ENCODE measurements at places on chromosomes 5 and 9.

GRCh38 chr9:9631284-9631683 lies 981.5 kb downstream of the PTPRD start:
- H3K27me3 ChIP-seq: no peaks in the 10 kb centered on the region
- peaks cover 8% of the 10 kb centered on the region for H3K4me1 ChIP-seq
- DNase-seq: no peak
- H3K36me3 ChIP-seq: no peaks in the 10 kb centered on the region

DNA sequence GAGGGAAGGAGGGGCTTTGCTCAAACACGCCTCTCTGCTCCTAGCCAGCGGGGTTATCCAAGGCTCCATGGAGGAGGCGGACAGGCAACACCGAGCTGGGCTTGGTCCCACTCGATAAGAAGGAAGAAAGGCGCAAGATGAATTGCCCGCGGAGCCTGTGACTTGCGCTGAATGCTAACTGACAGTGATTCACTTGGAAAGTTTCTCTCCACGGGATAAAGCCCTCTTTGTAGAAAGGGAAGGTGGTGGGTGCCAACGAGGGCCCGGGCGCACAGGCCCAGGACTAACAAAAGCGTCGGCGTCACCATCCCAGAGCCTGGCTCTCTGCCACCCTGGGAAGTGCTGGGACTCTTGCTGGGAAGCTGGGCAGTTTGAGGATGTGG lies 76.0 kb downstream of the VAV2 start:
- no peaks in the 10 kb centered on the region for H3K36me3 ChIP-seq
- DNase-seq: no peak
- H3K27me3 ChIP-seq: no peaks in the 10 kb centered on the region
- peaks cover 19% of the 10 kb centered on the region for H3K4me1 ChIP-seq
- no peak overlapping the region for H3K27ac ChIP-seq
- no peak overlapping the region for H3K4me3 ChIP-seq

- no peaks in the 10 kb centered on the region for H3K36me3 ChIP-seq
- H3K4me1 ChIP-seq: no peaks in the 10 kb centered on the region
- no peaks in the 10 kb centered on the region for H3K27me3 ChIP-seq
- no peak overlapping the region for H3K27ac ChIP-seq
- no peak for DNase-seq
These were observed 521.3 kb downstream of the EFNA5 start for GRCh38 chr5:107149243-107150005.

DNA sequence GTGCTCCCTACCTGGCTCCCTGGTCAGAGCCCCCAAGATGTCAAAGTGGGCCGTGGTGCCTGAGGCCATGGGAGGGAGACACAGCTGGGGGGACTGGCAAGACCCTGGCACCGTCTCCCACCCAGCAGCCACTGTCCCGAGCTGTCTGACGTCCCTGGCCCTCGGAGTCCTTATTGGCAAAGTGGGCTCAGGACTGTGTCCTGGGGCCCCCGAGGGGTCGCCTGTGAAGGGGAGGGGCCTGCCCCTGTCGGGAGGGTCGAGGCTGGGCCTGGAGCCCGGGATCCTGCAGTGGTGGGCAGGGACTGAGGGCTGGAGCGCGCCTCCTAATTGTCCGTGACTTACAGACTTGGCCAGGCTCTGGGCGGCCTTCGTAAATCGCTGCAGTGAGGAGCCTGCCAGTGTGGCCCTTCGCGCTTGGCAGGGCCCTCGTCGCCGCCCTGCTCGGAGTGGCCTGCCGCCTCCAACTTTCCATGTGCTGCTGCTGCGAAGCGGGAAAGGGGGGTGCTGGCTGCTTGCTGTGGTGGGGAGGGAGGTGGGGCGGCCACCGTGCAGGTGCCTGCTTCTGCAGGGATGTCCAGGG lies 13.7 kb downstream of the MYMK start:
- no peak for DNase-seq
- H3K27me3 ChIP-seq: no peaks in the 10 kb centered on the region
- H3K36me3 ChIP-seq: no peaks in the 10 kb centered on the region
- no peak overlapping the region for H3K27ac ChIP-seq
- H3K4me1 ChIP-seq: peaks cover 13% of the 10 kb centered on the region
- H3K4me3 ChIP-seq: no peak overlapping the region
